RCC 7860 (cell line): ENCODE measurements at places on chromosomes 12 and 14.

DNA sequence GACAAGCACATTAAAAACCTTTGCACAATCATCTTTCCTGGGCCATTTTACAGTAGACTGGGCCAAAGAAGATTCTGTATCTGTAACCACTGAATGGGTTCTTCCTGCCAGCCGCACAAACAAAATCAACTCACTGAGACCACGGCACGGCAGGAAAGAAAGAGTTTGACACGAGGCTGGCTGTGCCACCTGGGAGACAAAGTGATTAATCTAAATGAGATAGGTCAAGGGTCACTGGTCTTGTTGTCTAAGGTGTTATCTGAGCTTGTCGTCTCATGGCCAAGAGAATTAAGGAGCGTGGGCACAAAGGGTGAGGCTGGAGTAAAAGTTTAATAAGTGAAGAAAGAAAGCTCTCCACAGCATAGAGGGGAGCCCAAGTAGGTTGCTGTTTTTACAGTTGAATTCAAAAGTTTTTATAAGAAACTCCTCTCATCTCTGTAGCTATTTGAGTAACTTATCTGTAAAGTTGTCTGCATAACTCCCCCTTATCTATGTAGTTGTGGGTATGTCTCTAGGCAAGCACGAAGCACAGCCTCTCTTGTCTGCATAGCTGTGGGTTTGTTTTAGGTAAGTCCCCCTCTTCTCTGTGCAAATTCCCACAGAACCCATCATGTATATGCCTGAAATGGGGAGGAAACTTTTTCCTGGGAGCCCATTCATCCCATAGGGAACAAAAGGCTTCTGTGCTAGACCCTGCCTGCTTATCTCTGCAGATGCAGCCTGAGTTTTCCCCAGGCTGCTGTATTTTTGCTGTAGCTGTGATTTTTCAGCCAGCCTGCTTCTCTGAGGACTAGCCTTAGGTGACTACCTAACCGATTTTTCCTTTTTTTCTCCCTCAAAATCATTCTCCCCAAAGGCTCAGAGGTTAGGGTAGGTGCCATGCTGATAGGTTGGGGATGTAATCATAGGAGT is 1314.6 kb upstream of the TMEM132C start:
- no peak for DNase-seq

- no peak for DNase-seq
These were observed 67.2 kb downstream of the NOS1 start for GRCh38 chr12:117294189-117294603.

GRCh38 chr12:130053651-130054069 is 108.6 kb upstream of the FZD10 start:
- DNase-seq, result no peak

DNA sequence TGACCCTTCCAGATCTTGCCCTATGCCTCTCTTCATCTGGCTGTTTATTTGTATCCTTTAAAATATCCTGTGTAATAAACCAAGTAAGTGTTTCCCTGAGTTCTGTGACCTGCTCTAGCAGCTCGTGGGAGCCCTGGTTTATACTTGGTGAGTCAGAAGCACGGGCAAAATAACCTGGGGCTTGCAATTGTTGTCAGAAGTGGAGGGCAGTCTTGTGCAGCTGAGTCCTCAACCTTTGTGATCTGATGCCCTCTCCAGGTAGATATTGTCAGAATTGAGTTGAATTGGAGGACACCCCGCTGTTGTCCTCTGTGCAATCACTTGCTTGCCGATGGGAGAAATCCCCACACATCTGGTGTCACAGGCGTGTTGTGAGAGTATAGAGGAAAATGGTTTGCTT is 62.5 kb upstream of the PRICKLE1 start:
- no peak for DNase-seq
